Osteocyte (in vitro differentiated cells): ENCODE measurements at places on chromosomes 16 and 17. TPM values are rescaled to one million over a fixed set of nuclear protein-coding genes. Genes with fewer than 3 reads are reported as not detected.

DNA sequence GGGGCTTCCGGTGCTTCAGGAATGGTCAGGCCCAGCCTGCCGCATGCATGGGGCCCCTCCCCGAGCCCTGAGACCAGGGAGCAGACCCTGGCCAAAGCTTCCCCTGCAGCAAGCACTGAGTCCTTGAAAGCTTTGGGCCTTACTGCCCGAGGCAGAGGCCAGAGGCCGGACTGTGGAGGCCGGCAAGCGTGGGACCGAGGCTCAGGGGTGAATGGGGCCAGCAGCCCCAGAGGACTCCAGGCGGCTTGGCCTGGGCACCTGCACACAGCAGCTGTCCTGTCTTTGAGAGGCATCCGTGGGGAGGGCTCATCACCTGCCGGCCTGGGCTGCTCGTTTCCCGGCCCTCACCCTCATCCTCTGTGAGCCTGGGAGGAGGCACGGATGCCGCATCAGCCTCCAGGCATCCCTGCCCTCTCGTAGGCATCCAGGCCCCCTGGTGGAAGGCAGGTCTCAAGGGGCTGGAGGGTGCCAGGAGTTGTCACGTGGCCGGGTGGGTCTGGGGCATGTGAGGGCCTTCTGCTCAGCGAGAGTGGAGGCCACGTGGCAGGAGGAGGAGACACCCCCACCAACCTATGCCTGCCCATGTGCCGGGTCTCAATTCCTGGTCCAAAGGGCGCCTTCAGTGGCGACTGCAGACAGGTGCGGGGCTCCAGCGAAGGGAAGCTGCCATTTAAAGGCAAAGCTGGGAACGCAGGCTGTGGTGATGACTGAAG is 31.4 kb downstream of the CACNA1H start:
- H3K36me3 ChIP-seq = no peaks in the 10 kb centered on the region
- peak overlapping the region; percentile 69 for H3K27ac ChIP-seq
- no peak overlapping the region for H3K4me3 ChIP-seq
- no peaks in the 10 kb centered on the region for H3K27me3 ChIP-seq

DNA sequence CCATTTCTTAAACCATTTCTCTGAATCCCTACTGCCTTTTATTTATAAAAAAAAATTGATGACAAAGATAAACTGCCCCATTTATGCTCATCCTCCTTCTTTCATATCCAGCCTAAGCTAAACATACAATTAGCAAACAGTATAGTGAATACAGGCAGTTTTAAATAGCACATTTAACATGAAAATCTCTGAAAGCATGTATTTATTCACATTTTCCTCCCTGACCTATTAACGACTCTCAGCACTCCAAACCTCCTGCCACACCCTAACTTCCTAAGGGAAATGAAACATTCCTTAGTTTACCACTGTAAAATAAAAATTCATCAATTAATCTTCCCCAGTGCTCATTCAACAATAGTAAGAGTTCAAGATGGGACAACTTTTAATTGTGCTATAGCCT is 56.9 kb downstream of the TRIM37 start:
- H3K27me3 ChIP-seq = no peaks in the 10 kb centered on the region
- H3K27ac ChIP-seq = no peak overlapping the region
- H3K36me3 ChIP-seq = peaks cover 34% of the 10 kb centered on the region
- DNase-seq = no peak
- peaks cover 3% of the 10 kb centered on the region for H3K4me1 ChIP-seq

DNA sequence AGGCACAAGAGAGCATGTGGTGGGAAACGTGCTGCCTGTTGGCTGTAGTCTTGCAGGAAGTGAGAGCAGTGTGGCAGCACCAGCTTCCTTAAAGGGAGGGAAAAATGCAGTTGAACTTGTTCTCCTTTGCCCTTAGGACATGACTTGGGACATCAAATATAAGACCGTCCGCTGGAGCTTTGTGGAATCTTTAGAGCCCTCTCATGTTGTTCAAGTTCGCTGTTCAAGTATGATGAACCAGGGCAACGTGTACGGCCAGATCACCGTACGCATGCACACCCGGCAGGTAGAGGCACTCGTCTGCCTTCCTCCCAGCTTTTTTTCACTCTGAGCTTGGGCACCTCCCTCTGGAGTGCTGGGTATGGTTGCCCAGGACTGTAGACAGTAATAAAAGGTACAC is 23.3 kb downstream of the GPR179 start:
- H3K4me1 ChIP-seq = no peaks in the 10 kb centered on the region
- no peak for DNase-seq
- no peak overlapping the region for H3K27ac ChIP-seq
- peaks cover 37% of the 10 kb centered on the region for H3K36me3 ChIP-seq

DNA sequence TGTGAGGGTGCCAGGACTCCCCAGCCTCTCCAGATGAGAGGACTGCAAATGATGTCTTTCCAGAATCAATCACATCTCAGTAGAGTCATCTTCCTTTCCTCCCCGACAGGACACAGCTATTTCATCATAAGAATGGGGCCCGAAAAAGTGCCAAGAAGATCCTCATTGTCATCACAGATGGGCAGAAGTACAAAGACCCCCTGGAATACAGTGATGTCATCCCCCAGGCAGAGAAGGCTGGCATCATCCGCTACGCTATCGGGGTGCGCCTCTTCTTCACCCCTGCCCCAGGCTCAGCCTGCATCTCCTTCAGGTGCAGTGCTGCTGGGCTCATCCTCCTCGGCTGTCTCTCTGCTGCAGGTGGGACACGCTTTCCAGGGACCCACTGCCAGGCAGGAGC is 14.3 kb downstream of the ITGAD start:
- no peak overlapping the region for H3K4me3 ChIP-seq
- DNase-seq = no peak
- no peaks in the 10 kb centered on the region for H3K4me1 ChIP-seq
- no peaks in the 10 kb centered on the region for H3K36me3 ChIP-seq

SGCA gene
- 12.0 and 13.0 TPM in 2 replicates for total RNA-seq
